Testis (tissue), 5 donors: ENCODE measurements at places on chromosomes 16 and 17. TPM values are rescaled to one million over a fixed set of nuclear protein-coding genes. Genes with fewer than 3 reads are reported as not detected.

Gene KRT33A
- total RNA-seq = 0.50 TPM

Gene CLEC3A
- 0.74 TPM for total RNA-seq

Gene TPSG1
- 1.2 TPM for total RNA-seq

Gene CSH2
- not detected for total RNA-seq

Gene DUSP3
- total RNA-seq = 75.1 TPM

Gene SLC35G6
- 3.9 TPM for total RNA-seq

GRCh38 chr17:7852919-7853690, 1.8 kb upstream of the TMEM88 start:
- H3K4me1 ChIP-seq = peaks cover 18% of the 10 kb centered on the region
- no peak overlapping the region for H3K4me3 ChIP-seq
- no peak overlapping the region for H3K27ac ChIP-seq
- no peaks in the 10 kb centered on the region for H3K36me3 ChIP-seq
- no peak for DNase-seq
- no peaks in the 10 kb centered on the region for H3K27me3 ChIP-seq

GRCh38 chr17:75773121-75773807, 8.3 kb upstream of the GALK1 start:
- peaks cover 18% of the 10 kb centered on the region for H3K4me1 ChIP-seq
- no peak for DNase-seq
- H3K4me3 ChIP-seq = no peak overlapping the region
- H3K36me3 ChIP-seq = no peaks in the 10 kb centered on the region

DNA sequence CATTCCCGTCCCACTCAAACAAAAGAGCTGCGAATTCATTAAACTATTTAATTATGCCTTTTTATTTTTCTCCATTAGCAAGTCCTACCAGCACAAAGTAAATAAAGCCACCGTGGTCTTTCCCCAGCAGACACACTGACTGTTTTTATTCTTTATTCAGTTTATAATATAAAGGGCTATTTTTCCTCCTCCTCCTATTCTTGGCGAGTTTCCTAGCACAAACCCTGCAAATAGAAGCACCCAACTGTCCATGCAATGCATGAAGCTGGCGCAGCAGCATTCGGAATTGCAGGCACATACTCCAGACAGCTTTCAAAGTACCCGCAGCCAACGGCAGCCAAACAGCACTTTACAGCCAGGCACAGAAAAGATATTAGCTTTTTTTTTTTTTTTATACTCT, 583.4 kb upstream of the PSMD7 start:
- H3K4me1 ChIP-seq = no peaks in the 10 kb centered on the region
- no peaks in the 10 kb centered on the region for H3K36me3 ChIP-seq
- no peak for DNase-seq
- H3K27ac ChIP-seq = no peak overlapping the region
- no peak overlapping the region for H3K4me3 ChIP-seq

GRCh38 chr16:30925632-30925987, 2.2 kb downstream of the FBXL19 start:
- H3K36me3 ChIP-seq = no peaks in the 10 kb centered on the region
- peaks cover 19% of the 10 kb centered on the region for H3K4me1 ChIP-seq
- H3K4me3 ChIP-seq = peak overlapping the region; percentile 87
- peak overlapping the region; percentile 90 for H3K27ac ChIP-seq
- H3K27me3 ChIP-seq = no peaks in the 10 kb centered on the region

DNA sequence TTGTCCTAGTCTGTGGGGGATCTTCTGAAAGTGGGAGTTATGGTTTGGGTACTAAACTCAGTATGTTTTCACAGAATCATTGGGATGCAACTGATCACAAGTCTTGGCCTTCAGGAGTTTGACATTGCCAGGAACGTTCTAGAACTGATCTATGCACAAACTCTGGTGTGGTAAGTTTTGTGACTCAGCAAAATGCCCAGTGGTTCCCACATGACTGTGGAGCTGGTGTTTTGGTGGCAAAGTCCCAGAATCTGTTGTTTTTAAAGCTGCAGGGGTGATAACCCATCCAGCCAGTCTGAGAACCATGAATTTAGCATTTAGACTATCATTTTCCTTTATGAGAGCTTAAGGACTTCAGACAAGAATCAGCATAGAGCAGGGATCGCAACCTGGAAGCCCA, 40.6 kb downstream of the GDE1 start:
- H3K36me3 ChIP-seq = no peaks in the 10 kb centered on the region
- no peak overlapping the region for H3K4me3 ChIP-seq
- DNase-seq = no peak
- H3K4me1 ChIP-seq = no peaks in the 10 kb centered on the region

DNA sequence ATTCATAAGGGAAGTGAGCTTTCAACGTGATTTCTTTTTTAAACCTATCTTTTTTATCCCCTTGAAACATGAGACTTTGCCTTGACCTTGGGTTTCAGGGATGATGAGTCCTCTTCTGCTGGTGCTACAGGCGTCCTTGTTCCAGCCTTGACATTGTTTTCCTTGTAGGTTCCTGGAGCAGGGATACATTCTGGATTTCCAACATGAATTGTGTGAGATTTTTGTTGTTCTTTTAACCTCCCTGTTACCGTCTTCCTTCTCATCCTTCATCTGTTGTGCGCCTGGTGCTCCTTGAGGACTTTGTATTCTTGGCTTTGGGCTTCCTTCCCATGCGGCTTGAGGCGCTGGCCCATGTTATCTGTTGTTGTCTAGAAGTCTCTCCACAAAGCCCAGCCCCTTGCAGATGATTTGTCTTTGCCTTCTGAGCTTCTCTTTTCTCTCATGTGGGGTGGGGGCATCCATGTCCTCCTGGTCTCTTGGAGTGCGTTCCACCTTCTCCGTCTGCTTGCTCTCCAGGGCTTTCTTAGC, 283.6 kb downstream of the SNX29 start:
- H3K27ac ChIP-seq = no peak overlapping the region
- peaks cover 10% of the 10 kb centered on the region for H3K4me1 ChIP-seq
- no peak for DNase-seq

DNA sequence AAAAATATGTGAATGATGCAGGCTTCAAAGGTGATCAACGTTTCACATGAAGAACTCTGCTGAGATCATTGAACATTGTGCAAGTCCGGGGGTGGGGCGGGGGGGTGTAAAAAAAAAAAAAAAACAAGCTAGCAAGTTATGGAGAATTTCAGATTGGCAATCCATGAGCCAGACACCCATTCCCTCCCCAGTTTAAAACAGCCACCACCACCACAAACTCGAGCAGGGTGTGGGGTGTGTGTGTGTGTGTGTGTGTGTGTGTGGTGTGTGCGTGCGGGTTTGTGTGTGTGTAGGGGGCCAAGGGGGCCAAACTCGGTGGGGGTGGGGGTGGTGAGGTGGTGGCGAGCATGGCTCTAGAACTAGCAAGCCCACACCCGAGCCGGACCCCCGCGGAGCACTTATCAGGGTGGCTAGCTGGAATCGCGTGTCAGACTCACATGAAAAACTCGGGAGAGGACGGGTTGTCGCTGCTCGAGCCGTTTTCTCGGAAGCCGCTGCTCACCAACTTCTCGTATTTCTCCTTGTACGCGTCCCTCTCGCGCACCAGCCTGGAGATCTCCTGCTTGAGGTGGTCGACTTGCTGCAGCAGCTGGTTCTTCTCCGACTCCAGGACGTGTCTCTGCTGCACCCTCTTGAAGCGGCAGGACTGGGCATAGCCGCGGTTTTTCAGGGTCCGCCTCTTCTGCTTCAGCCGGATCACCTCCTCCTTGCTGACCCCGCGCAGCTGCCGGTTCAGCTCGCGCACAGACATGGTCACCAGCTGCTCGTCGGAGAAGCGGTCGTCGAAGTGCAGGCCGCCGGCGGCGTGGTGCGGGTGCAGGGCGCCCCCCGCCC, 2.0 kb downstream of the MAF start:
- peak overlapping the region; percentile 92 for H3K27ac ChIP-seq
- H3K4me3 ChIP-seq = peak overlapping the region; percentile 83
- peak; percentile 50 for DNase-seq
- H3K27me3 ChIP-seq = no peaks in the 10 kb centered on the region
- H3K4me1 ChIP-seq = no peaks in the 10 kb centered on the region

DNA sequence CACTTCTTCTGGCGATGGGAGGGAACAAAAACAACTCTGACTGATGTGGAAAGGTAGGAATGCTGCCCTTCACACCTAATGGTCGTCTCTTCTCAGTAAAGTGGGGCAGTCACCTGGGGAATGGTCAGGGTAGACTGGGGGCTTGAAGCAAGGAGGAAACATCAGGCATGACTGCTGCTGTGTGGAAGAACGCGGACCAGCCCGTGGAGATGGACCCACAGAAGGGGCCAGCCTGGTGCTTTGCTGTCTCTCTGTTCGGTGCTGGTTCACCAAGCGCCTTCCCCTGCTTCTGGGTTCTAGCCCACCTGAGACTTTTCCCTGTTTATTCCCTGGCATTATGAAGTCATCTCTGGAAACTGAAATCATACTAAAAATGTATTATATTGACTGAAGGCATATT, 96.2 kb upstream of the DNAH17 start:
- H3K4me3 ChIP-seq = no peak overlapping the region
- no peak overlapping the region for H3K27ac ChIP-seq
- no peaks in the 10 kb centered on the region for H3K36me3 ChIP-seq
- peaks cover 5% of the 10 kb centered on the region for H3K4me1 ChIP-seq

- no peak overlapping the region for H3K27ac ChIP-seq
- H3K27me3 ChIP-seq = no peaks in the 10 kb centered on the region
- H3K36me3 ChIP-seq = no peaks in the 10 kb centered on the region
These were observed 23.8 kb upstream of the ARHGAP44 start for GRCh38 chr17:12765548-12765947.
